ENCODE measurements at places on chromosomes 2 and 18.

GRCh38 chr2:18639756-18640453, 50.5 kb upstream of the NT5C1B start:
- no peak for DNase-seq

DNA sequence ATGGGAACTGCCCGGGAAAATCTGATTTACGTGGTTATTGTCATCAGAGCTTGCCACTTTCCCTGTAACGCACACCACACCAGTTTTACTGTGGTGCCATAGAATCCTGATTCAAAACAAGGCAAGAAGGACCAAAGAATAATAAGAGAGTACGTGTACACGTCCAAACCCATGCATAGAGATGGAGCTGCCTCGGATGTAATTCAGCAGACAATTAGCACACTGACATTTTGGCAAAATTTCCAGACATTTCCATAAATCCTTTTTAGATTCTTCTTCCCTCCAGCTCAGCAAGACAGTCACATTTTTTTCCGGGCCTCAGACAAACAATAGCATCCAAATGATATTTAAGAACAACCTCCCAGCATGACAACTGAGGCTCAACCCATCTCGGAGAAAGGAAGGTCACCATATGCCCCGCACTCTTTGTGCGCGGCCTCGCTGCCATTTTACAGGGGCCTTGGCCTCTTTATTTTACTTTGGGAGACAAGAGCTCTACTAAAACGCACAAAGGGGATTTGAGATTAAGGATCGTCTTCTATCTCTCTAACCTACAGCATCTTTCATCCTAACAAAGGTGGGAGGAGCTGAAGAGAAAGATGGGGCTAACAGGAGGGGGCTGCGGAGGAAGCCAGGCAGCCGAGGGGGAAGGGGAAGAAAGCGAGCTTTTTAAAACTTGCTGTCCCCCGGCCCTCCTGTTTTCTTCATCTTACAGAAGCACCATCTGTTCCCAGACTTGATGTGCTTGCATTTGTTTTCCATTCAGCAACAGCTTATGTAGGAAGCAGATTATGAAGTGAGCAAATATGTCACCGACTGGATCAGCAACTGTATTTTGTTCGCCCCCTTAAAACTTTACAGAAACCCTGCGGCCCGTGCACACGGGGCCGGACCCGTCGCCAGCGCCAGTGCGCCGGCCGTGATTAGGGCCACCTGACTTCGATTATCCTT, 61.0 kb downstream of the CDCA7 start:
- no peak for DNase-seq

DNA sequence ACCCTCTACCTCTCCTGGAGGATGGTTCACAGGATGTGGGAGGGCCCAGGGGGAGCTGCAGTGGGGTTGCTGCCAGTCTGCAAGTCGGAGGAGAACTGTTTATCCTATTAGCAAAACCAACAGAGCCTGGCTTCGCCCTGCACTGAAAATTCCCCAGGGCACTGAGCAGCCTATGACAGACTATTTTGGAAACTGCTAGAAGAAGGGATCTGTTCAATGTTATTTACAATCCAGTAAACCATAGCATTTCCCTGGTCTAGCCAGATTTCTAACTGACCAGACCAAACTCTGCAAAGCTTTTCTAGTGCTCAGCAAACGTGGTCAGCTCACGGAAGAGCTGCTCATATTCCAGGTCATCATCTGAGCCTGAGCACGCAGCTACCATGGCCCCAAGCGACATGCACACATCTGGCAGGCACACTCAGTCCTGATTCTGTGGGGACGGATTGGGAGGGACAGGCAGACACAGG, 64.8 kb upstream of the PID1 start:
- DNase-seq = no peak

GRCh38 chr18:60191926-60192325, 180.6 kb downstream of the MC4R start:
- DNase-seq = no peak

GRCh38 chr18:6644836-6645627, 84.5 kb upstream of the ARHGAP28 start:
- no peak for DNase-seq

GRCh38 chr2:124640221-124640750, 615.2 kb downstream of the CNTNAP5 start:
- no peak for DNase-seq

DNA sequence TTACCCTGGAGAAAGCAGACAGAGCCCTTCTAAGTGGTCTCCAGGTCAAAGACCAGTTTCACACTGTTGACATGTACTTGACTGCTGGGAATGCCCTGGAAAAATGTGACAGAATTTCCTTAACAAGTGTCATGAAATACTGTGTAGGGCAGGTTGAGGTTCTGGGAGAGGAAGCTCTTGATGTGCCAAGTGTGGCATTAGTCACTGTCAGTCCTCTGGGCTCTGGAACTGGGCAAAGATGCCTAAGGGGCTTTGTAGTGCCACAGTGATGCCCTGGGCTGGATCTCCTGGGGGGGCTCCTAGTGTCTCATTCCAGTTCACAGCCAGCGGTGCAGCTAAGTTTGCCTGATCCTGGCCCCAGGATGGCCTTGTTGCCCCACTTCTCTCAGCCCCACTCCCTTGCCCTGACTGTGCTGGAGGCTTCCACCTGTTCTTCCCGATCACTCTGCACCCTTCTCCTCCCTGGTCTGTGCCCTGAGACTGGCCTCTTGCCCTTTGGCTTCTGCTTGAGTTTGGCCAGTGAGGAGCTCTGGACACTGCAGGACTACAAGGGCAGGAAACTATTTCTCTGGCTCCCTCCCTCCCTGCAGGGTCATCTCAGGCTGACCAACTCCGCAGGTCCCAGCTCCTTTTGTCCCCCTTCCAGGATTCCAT, 27.0 kb upstream of the FAM124B start:
- no peak for DNase-seq

All from COLO829 (cell line).